ENCODE measurements at places on chromosomes 1 and 21.

GRCh38 chr1:41392528-41392924 lies 31.3 kb downstream of the FOXO6 start:
- DNase-seq = no peak

DNA sequence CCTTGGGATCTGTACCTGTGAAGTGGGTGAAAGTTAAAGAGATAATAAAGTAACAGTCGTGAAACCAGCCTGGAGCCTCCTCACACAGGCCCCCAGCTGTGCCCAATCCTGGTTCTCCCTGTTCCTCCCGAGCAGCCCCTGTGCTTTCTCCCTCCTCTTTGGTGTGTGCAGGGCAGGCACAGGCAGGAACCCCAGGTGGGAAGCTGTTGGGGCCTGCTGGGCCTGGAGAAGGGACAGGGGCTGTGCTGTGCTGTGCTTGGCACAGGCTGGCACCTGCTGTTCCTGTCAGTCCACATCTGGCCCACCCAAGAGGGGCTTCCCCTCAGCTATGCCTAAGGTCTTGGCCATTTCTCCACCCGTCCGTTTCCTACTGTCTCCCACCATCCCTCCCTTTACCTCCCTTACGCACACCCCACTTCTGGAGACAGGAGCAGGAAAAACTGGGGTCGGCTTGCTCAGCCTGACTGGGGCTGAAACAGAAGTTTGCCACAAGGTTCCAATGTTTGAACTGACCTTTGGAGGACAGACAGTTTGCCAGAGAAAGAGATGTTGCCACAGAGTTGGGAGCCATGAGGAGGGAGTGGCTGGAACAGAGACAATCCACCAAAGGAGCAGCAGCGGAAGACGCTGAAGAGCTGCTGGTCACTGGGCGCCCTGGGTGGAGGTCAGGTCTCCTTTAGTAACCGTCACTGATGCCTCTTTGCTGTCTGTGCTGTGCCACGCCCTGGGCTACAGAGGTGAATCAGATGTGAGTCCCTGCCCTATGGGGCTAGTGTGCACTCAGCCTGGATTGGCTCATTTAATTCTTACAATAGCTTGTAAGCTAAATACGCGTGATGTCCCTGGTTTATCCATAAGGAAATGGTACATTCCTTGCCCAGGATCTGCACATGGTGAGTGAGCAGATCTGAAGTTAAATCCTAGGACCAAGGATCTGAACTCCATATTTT lies 18.8 kb upstream of the ARTN start:
- DNase-seq = no peak

GRCh38 chr1:30405081-30405480 lies 318.3 kb downstream of the MATN1 start:
- no peak for DNase-seq

- DNase-seq = no peak
Measured at GRCh38 chr1:6408023-6408422, 11.7 kb downstream of the HES2 start.

DNA sequence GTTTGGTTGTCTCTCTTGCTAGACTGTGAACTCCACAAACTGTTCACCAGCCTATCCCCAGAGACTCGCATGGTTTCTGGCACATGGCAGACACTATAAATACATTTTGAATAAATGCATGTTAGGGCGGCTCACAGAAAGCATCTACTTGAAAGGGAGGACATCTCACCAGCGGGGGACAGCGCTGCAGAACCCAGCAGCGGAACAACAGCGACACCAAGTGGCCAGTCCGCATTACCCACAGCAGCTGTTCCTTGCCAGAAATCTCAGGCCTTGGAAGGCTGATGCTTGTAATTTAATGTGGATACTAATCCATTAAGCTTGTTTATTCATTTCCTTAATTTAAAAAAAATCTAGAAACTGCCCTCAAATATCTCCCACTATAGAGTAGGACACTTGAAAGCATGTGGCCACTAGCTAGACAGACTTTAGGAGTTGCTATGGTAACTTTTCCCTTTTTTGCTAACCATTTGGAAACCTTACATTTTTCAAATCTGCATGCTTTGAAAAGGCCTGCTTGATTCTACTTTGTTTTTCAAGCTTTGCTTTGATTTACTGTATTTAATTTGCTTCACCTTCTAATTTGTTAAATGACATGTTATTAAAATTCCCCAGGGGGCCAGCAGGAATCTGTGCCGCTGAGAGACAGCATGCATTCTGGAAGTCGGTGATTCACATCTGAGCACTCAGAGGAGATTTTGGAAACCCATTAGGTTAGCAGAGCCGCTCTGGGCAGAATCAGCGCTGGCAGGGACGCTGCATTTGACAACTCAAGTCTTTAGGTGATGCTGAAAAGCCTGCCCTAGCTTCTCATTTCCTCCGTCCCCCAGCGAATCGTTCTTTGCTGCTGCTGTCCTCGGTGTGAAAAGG lies 63.5 kb upstream of the SSX2IP start:
- peak; percentile 66 for DNase-seq

GRCh38 chr1:5343256-5344020 lies 648.8 kb downstream of the NPHP4 start:
- no peak for DNase-seq

DNA sequence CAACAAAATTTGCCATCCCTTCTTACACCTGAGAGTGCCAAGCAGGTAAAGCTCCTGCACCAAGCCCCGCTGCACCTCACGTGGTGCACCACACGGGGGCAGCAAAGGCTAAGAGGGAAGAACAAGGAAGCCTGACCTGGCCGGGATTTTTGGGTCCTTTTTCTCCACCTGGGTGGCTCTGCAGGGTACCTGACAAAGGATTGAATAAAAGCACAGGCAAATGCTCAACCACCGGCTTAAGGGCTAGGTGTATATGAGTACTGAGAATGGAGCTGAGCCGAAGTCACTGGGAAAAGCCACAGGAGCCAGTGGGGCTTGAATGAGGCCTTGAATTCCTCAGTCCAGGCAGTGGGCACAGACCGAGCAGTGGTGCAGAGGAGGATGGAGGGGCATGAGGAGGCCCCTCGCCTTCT lies 36.4 kb downstream of the ZNF697 start:
- DNase-seq = peak; percentile 67

DNA sequence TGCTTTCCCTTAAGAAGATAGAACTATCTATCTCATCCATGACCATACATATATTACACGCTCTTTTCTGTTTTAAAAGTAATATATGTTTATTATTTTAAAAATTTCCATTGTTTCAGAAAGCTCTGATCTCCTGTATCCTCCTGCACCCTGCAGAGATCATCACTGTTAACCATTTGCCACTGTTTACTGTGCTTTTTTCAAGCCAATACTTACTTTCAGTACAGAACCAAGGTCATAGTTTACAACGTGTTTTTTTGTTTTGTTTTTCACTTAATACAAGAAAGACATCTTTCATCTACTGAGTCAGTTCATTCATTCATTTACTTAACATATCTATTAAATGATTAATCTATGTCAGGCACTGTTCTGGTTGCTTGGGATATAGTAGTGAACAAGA lies 10.2 kb downstream of the SESN2 start:
- DNase-seq = no peak

DNA sequence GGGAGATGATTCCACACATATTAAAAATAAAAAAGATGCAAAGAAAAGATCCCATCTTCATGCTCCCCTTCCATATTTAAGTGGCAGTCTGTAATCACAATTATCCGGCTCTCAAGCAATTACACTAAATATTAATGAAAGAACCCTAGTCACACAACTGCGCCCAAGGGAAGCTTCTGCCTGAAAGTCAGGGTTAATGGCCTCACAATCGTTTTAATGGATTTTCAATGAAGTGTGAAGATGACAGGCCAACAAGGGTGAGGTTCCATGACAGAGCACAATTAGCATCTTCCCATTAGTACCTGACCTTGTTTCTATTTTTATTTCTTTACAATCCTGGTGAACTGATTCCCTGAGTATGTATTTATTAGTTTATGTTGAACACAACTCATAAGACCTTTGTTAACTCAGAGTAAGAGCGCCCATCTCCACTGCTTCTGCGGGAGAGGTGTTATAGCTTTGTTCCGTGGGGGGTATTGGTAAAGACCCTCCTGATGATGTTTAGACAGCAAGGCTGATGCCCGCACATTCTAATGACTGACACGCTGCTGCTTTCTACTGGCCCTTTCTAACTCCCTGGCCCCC lies 80.9 kb downstream of the IER5 start:
- DNase-seq = no peak

DNA sequence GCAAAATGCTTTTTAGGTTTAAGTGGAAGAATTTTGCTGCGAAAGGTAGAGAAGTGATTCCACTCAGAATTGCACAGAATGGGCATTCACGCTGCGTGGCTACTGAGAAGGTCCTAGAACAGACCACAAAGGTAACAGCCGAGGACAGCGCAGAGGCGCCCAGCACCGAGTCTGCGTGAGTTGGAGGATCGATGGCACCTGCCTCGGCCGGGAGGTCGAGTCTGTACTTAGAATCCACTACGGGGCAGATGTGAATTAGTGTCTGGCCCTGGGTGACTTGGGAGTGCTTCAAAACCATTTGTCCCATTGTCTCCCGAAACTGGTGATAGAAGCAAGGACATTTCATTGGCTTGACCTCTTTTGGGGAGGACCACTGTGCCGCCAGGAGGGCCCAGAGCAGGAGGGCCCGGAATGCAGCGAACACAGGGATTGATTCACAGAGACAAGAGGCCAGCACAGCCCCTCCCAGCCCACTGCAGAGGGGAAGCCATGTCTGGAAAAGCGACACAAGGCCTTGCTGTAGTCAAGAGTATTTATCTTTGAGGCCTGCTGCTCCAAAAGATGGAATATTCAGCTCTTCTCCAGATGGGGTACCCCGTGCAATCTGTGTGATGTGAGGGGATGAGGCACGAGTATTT lies 35.0 kb upstream of the TTC34 start:
- DNase-seq = no peak

DNA sequence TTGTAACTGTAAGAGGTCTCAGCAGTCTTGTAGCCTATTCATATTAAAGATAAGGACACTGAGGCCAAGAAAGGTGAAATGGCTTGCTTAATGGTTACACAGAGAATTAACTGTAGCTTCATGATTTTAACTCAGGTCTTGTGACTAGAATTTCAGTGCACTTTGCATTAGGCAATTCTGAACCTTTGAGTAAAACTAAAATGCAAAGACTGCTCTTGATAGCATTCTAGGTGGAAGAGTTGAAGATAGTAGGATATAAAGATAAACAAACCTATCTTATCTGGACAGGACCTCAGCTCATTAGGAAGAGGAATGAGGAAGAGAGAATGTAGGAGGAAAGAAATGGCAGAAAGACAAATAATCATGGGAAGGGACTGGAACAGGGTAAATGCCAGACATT lies 68.6 kb upstream of the RGL1 start:
- no peak for DNase-seq

DNA sequence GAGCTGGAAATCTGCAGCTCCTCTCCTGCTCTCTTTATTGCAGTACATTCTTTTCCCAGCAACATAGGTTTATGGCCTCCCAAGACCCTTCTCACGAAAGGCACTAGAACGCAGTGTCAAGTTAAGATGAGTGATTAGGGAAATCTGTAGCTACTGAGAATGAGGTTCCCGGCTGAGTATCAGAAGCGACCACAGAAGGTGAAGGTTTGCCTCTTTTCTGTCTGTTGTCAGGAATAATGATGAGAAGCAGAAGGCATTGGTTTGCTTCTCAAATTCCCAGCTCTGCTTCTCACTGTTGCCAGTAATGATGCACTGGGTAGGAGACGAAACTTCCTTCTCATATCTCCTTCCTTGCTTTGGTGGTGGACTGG lies 128.4 kb downstream of the NTMT2 start:
- DNase-seq = no peak

GRCh38 chr1:94265906-94266305 lies 28.5 kb upstream of the ARHGAP29 start:
- no peak for DNase-seq

- peak; percentile 39 for DNase-seq
Measured at GRCh38 chr1:37477198-37477931, 3.0 kb downstream of the ZC3H12A start.

GRCh38 chr21:40255518-40256444 lies 388.5 kb downstream of the PCP4 start:
- DNase-seq = no peak

DNA sequence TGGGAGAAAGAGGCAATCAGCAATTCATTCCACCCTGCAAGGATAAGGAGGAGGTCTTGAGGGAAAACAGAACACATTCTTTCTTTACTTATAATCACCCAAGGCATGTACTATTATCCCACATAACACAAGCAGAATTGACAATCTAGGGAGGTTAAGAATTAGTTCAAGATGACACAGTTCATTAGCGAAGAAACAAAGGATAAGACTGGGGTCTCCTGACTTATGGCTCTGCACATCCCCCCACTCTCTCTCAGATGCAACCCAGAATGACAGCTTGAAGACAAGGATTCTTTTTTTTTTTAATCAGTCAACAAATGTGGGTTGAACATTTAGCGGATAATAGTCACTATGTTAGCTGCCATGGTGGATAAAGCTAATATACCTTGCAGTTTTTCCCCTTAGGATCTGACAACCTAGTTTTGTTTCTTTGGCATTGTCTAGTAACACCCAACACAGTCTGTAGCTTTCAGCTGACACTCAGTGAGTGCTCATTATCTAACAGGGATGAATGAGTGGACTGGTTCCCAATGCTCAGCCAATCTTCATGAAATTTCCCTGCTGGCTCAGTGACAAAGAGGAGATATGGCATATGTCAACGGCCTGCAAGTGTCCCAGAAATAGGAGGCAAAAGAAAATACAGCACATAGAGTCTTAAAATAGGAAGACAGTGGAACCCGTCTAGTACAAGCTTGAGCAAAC lies 35.1 kb downstream of the RXRG start:
- DNase-seq = no peak

- peak; percentile 9 for DNase-seq
Measured at GRCh38 chr1:75791022-75791421, 5.0 kb downstream of the RABGGTB start.

- no peak for DNase-seq
Measured at GRCh38 chr1:5661196-5662085, 330.8 kb downstream of the NPHP4 start.

GRCh38 chr1:103569493-103569892 lies 1.9 kb upstream of the AMY2B start:
- no peak for DNase-seq

GRCh38 chr1:202320081-202320405 lies 21.7 kb downstream of the UBE2T start:
- no peak for DNase-seq

GRCh38 chr1:5430136-5430535 lies 562.1 kb downstream of the NPHP4 start:
- peak; percentile 43 for DNase-seq
